ENCODE measurements at places on chromosomes 16 and 17.

DNA sequence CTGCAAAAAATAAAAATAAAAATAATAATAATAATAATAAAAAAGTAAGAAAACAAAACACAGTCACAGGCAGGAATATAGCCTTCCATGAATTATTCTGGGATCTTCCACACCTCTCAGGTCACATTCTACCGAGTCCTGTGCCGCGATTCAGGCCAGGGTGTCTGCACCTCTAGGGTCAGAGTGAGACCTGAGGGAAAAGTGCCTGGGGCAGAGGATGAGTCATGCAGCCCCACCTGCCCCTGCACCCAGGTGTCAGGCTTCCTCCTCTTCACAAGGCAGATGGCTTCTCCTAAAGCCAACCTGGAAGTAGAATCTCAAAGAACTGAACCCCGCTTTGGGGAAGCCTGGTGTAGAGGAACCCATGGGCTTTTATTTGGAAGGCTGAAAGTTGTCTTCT is 283.7 kb downstream of the CPPED1 start:
- DNase-seq, result no peak

GRCh38 chr17:47955497-47956461 is 1.9 kb downstream of the PRR15L start:
- DNase-seq, result no peak

DNA sequence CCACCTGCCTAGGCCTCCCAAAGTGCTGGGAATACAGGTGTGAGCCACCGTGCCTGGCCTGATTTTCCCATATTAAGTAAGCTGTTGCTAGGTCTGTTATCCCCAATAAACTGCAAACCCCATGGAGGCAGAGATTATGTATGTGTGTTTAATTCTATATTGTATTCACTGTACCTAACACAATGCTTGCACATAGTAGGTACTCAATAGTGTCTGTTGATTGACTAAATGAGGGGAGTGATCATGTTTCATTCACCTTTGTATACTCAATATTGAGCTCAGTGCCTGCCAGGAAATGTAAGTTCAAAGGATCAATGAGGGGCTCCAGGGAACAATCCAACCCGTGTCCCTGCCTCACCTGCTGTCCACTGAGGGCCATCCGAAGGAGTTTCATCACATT is 14.6 kb upstream of the GGA2 start:
- no peak for DNase-seq

DNA sequence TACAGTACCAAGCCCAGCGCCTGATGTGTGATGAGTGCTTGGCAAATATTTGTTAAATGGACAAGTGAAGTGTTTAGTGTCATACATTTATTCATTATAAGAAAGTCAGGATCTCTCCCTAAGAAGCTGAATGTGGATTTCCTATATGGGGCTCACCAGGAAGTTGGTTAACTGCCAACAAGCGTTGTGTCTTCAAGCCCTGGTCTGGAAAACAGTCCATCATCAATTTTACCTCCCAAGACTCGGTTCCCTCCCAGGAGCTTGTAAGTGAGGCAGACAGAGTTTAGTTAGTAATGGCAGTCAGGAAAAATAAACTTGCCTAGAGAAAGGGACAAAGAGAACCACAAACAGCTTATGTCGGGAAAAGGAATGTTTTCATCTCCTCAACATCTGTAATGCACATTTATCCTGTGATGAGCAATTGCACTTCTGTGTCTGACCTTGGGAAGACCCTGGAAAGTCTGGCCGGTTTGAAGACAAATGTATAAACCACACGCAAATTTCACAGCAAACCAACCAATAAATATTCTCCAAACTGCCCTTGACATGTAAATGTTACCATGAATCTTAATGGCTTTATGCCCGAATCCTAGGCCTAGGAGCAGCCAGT is 28.3 kb downstream of the C16orf95 start:
- DNase-seq, result no peak

DNA sequence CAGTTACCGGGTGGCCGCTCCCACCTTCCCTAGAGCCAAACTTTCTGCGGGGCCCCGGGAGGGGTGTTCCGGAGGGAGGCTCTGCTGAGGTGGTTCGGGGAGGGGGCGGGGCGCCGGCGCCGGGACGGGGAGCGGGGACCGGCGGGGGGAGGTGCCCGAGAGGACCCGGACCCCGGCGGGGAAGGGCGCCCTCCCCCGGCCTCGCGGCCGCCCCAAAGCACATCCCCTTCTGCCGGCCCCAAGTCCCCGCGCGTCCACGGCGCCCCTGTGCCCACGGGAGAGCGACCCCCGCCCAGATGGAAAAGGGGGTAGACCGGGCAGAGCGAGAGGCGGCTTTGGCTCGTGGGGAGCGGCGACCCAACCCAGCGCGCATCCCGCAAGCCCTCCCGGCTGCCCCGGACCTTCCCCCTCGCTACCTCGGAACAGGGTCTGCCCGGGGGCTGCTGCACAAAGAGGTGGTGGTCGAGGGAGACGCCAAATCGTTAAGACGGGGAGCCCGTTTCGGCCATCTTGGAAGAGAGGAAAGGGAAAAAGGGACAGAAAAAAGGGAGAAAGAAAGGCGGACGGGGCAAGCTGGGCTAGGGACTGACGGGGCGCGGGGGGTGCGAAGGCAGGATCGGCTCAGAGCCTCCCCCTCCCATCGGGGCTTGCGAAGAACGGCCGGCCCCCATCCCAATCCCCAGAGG is 530 bp downstream of the PCGF2 start:
- no peak for DNase-seq

DNA sequence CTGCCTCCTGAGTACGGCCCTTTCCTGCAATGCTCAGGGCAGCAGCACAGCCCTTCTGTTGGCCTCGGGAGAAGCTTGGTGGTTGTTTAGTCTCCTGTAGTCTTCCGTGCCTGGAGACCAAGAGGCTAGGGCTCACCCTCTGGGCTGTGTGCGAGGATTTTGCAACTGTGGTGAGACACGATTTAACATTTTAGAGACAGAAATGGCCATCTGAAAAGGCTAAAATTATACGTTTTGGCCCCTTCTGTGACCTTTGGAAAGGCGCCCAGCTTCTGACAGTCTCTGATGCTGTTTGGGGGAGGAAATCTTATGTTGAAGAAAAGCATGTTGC is 33.1 kb downstream of the FOXL1 start:
- no peak for DNase-seq

GRCh38 chr17:28547623-28548416 is 4.6 kb downstream of the UNC119 start:
- peak; percentile 83 for DNase-seq

DNA sequence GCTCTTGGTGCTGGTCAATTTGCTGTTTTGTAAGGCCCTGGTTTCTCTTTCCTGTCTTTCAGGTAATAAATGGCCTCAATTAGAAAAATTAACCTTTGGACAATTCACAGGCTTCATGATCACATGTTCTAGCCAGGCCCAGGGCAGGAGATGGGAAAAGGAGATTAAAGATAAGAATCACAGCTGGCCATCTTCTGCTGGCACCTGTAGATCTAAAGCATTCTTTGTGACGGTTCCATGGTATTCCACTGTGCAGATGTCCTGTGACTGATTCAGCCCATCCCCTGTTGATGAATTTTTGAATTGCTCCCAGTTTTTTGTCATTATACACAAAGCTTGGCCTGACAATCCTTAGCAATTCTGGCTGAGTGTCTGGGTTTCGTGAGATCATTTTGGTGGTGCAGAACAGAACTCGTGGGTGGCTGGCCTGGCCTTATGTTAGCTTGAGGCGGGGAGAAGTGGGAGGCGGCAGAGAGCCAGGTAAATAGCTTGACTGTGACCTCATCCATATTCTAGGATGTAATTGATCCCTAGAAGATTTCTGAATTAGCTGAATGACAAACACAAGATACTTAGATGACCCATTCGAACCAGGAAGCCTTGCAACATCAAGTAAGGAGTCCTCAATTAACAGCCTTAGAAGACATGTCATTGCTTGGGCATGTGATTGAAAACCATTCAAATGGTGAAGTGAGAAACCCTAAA is 14.1 kb downstream of the TMC5 start:
- DNase-seq, result no peak

- DNase-seq, result no peak
Observed at GRCh38 chr16:17307504-17307903, 163.3 kb downstream of the XYLT1 start.

DNA sequence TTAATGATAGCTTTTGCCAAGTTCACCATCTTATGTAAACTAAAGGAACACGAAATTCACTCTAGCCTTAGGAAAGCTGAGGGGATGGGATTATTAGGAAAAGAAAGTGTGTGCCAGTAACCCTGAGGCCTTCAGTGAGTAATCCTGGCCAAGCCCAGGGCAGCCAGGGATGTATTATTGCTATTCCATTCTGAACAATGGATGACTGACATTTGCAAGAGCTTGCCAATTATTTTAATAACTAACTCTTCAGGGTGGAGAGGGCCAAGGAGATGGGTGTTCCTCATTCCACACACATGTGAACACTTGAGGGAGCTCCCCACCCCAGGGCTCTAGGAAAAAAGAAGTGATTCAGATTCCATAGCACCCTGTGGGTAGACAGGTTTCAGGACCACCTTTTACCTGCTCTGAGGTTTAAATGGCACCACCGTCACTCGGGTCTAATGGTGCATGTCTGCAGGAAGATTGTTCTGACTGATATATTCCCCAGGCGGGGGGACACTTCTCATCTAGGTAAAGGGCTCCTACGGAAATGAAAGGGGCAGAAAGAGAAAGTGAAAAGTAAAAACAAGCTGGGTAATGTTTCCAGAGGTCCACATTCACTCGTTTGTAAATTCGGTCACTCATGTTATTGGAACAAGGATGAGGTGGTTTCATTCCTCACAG is 41.5 kb downstream of the TK2 start:
- DNase-seq, result no peak

GRCh38 chr16:53087101-53087500 is 32.3 kb downstream of the CHD9 start:
- DNase-seq, result no peak

GRCh38 chr17:65730711-65731169 is 169.3 kb upstream of the AXIN2 start:
- DNase-seq, result no peak

GRCh38 chr17:60631119-60631518 is 31.1 kb downstream of the PPM1D start:
- DNase-seq, result no peak

- no peak for DNase-seq
Observed at GRCh38 chr17:64130559-64131001, 636 bp upstream of the ERN1 start.

DNA sequence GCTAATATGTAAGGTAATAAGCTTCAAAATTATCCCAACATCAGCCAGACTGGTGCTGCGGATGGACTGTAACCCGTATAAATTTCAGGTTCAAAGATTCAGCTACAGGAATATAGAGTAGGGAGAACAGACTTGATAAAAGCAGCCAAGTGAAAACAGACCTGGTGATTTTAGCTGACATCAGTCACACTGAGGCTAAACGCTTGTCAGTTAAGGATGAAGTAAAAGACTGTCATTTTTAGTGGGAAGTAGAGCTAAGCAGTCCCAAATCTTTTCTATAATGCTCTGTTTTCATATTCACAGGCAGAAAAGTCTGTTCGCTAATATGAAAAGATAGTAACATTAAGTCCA is 35.4 kb downstream of the CMTM4 start:
- DNase-seq, result peak; percentile 13

DNA sequence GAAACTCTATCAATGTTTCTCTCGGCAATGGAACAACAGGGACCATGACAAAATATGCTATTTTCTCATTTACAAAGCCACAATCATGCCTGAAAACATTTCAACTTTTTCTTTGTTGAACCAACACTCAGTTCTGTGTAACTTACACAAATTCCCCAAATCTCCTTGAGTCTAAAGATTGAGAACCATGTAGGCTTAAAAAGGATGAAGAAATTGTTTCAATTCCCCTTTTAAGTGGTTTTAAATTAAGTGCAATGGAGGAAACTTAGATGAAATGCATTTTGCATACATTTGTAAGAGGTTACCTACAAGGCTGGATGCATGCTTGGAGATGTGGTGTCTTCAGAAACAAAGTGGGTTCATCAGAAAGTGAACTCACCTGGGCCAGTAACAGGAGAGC is 566.4 kb upstream of the CDH11 start:
- DNase-seq, result no peak

DNA sequence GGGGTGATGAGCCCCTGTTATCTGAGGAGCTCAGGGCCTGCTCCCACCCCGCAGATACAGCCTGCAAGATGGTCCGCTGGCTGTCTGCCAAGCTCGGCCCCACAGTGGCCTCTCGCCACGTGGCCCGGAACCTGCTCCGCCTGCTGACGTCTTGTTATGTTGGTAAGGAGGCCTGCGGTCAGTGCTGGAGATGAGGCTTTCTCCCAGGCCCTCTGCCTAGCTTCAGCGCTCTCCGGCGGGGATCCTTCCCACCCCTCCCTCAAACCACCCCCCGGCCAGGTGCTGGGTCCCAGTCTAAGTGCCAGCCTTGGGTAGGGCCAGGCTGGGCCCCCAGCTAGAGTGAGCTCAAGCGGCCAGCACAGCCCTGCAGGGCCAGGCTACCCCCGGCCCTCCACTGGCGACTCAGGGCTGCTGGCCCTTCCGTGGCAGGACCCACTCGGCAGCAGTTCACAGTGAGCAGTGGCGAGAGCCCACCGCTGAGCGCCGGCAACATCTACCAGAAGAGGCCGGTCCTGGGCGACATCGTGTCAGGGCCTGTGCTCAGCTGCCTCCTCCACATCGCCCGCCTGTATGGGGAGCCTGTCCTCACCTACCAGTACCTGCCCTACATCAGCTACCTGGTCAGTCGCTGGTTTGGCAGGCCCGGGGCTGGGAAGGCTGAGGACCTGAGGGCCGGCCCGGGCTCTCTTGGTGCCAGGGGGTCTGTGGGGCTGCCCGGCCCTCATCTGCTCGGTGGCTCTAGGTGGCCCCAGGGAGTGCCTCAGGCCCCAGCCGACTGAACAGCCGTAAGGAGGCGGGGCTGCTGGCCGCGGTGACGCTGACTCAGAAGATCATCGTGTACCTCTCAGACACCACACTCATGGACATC is 6.1 kb downstream of the WDR81 start:
- peak; percentile 83 for DNase-seq

GRCh38 chr16:22321340-22322001 is 24.3 kb downstream of the POLR3E start:
- peak; percentile 58 for DNase-seq

- DNase-seq, result no peak
Observed at GRCh38 chr17:63221939-63222338, 224.2 kb downstream of the CYB561 start.

GRCh38 chr16:81734632-81735434 is 44.3 kb upstream of the PLCG2 start:
- no peak for DNase-seq

DNA sequence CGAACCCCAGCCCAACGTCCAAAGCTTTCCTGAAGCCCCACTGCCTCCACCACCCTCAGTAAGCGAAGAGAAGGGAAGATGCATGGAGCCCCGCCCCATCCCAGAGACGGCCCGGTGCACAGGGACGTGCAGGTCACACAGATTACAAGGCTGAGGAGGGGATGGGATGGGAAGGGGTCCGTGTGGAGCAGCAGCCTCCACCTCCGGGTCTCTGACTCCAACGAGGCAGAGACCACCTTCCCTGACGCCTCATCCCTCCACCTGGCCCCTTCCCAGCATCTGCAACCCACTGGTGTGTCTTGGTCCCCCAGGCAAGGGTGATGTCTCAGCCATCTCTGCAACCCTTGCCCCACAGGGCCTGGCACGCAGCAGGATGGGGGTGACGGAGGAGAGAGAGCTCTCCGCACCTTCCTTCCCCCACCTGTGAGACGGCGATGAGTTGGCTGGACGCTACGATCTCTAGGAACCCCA is 58.5 kb downstream of the TBC1D16 start:
- no peak for DNase-seq

GRCh38 chr17:2151358-2152033 is 96.6 kb downstream of the HIC1 start:
- DNase-seq, result no peak

- no peak for DNase-seq
Observed at GRCh38 chr16:14963281-14964173, 11.3 kb upstream of the PDXDC1 start.

GRCh38 chr16:14301169-14302030 is 230.3 kb downstream of the MRTFB start:
- DNase-seq, result peak; percentile 36

- DNase-seq, result peak; percentile 94
Observed at GRCh38 chr17:66549731-66550207, 247.4 kb downstream of the PRKCA start.
